ENCODE measurements at places on chromosomes 2 and 18.
A peak's percentile ranks its signal among the peaks of the same experiment; 100 is the strongest.

GRCh38 chr2:3504741-3505140, 14.6 kb downstream of the ADI1 start:
- DNase-seq: peak; percentile 24

DNA sequence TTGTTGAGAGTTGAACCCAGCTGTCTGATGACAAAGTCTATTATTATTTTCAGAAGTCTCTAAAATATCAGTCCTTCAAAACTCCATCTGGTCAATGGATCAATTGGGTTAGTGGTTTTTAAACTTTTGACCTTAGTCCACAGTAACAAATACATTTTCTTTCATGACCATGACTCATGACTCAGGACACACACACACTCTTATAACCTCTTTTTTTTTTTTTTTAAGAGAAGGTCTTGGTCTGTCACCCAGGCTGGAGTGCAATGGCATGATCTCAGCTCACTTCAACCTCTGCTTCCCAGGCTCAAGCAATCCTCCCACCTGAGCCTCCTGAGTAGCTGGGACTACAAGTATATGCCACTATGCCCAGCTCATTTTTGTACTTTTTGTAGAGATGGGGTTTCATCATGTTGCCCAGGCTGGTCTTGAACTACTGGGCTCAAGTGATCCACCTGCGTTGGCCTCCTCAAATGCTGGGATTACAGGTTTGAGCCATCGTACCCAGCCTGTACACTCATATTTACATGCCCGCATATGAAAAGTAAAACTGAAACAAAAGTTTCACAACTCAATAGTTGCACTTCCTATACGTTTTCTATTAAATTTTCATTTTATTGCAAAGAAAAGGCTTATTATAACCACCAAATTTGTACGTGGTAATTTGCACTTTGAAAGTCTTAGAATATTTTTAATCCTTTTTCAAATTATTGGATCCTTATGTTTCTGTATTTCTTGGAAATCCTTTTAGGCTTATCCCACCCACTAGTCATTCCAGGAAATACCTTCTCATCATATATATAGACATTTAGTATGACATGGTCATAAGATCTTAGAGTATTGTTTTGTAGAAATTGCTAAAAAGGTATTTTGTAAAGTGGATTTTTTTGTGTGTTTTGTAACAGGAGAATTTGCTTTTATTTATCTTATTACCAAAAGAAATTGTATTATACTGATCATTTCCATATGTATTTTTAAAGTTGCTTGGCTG, 199.0 kb downstream of the LPIN1 start:
- no peak for DNase-seq

DNA sequence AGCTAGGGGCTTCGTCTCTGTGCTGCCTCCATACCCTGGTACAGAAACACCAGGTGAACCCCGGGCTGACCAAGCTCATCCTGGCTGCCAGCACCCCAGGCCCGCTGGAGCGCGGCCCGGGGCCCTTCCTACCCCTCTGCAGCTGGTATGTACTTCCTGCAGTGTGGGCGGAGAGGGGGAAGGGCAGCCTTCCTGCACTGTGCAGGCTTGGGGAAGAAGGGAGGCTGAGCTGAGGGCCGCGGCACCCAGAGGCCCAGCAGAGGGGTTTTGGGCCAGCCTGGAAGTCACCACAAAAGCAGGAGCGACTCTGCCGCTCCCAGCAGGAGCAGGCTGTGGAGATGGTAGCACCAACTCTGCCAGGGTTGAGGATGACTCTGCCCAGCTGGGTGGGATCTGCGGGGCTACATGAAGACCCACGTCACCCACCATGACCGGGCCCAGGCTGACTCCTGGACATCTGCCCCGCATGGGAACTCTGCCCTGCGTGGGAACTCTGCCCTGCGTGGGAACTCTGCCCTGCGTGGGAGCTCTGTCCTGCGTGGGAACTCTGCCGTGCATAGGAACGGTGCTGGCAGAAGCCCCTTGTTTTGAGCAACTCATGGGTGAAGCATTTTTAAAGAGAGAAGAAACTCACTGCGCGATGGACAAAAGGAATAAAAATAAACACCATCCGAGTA, 273.3 kb downstream of the NDUFA10 start:
- DNase-seq: no peak

GRCh38 chr2:237863689-237864443, 4.4 kb downstream of the RAMP1 start:
- no peak for DNase-seq

DNA sequence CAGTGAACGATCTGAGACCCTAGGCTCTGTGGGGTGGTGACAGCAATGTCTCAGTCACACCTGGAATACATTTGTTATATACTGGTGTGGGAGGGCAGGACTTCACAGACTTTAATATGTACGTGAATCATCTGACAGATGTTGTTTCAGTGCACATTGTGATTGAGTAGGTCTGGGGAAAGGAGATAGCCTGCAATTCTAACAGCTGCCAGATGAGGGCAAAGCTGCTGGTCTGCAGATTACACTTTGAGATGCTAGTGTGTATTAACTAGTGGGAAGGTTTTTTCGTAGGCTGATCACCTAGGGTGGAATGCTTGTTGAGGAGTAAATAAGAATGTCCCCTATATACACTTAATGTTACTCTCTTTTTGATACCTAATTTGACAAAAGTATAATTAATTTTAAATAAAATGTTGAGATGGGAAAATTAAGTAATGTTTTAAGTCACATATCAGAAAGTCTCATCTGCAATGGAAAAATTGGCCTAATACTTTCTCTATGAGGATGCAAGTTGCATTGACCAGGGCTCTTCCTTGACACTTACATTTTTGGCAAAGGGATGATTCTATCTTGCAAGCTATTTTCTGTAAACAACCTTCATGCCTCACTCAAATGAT, 496.9 kb upstream of the HNMT start:
- peak; percentile 27 for DNase-seq

GRCh38 chr2:64730551-64731262, 77.0 kb upstream of the SERTAD2 start:
- peak; percentile 91 for DNase-seq

- no peak for DNase-seq
Measured at GRCh38 chr2:162390801-162391200, 46.9 kb downstream of the GCA start.

GRCh38 chr18:36284671-36285295, 12.7 kb upstream of the FHOD3 start:
- DNase-seq: peak; percentile 29

GRCh38 chr18:69808399-69808798, 139.3 kb downstream of the CD226 start:
- DNase-seq: no peak

GRCh38 chr2:227612546-227613271, 1.9 kb downstream of the SCYGR3 start:
- peak; percentile 33 for DNase-seq

DNA sequence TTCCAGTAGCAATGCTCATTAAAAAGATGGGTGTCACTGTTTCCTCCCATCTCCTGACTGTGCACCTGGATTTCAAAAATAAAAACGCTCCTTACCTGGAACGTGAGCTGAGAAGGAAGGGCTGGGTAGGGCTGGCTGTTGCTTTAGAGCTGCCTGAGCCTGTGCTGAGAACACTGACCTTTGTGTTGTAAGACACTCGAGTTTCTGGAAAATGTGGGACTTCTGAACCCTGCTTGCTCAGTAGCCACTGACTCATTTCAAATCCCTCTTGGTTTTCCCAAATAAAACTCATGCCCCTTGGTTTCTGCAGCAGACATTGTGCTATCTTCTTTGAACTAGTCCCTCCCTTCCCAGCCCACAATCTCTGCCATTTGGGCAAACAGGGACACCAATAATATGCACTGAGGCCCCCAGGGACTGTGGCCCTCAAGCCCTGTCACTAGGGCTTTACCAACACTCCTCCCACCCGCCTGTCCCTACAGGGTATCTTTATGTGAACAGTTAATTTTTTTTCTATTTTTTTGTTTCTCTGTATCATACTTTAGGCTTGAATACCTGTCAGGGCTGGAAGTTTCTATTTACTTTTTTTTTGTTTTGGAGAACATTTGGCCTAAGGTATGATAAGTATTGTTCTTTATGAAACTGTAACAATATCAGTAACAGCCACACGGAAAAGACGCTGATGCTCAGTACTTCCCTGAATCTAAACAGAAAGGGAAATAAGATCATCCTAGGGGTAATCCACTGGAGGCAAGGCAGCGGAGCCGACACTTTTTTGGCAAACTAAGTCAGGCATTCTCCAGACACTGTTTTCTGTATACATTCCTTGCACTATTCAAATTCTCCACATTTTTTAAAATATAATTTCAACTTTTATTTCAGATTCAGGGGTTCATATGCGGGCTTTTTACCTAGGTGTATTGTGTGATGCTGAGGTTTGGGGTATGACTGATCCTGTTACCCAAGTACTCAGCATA, 280.2 kb downstream of the STK39 start:
- no peak for DNase-seq

DNA sequence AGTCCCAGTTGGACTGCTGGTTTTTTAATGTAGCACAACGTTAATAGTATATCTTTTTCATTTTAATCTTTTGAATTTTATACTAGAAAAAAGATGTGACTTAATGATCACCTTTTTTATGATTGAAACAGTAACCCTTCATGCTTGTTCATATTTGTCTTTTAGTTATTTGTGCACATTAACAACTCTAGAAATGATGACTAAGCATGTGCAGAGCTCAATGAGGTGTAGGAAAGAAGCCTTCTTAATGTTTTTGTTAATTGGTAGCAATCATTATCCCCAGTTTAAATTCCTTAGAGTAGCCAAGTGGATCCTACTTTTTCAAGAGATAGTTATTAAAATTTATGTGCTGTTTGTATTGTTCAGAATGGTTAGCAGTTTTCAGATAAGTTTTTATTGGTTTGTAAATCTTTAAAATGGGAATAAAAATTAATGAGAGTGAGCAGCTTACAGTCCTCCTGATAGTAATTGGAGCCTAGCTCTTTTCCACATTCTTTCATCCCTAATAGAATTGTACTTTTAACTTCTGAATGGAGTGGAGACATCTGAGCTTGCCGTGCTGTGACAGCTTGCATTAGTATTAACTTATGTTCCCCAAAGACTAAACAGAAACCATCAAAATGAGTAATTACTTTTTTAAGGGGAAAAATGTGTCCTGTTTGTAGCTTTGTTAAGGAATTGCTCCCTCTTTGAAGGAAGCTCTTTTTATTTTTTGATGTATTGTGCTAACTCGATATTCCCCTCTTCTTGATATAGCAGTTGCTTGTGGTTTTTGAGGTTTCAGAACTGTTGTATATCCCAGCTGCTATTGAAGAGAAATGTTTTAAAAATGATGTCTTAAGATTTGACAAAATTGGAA, 17.3 kb downstream of the PIK3C3 start:
- no peak for DNase-seq

GRCh38 chr2:26696351-26696816, 3.9 kb downstream of the KCNK3 start:
- no peak for DNase-seq

GRCh38 chr2:95309599-95309998, 12.5 kb downstream of the KCNIP3 start:
- no peak for DNase-seq

DNA sequence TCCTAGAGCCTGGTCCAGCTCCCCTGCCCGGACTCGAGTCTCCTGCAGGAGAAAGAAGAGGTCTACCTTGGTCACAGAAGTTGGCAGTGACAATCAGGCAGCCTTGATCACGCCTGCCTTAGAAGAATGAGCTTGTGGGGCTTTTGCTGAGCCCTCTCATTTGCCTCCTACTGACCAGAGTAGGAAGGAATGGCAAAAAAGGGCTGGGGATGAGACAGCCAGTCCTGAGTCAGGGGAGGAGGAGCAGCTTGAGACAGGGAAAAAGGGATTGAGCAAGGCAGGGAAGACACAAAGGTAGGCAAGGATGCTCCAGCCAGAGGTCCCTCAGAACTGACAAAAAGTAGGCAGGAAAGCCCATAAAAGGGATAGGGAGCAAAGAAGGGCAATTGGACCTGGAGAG, 6.0 kb downstream of the WDR54 start:
- DNase-seq: no peak

DNA sequence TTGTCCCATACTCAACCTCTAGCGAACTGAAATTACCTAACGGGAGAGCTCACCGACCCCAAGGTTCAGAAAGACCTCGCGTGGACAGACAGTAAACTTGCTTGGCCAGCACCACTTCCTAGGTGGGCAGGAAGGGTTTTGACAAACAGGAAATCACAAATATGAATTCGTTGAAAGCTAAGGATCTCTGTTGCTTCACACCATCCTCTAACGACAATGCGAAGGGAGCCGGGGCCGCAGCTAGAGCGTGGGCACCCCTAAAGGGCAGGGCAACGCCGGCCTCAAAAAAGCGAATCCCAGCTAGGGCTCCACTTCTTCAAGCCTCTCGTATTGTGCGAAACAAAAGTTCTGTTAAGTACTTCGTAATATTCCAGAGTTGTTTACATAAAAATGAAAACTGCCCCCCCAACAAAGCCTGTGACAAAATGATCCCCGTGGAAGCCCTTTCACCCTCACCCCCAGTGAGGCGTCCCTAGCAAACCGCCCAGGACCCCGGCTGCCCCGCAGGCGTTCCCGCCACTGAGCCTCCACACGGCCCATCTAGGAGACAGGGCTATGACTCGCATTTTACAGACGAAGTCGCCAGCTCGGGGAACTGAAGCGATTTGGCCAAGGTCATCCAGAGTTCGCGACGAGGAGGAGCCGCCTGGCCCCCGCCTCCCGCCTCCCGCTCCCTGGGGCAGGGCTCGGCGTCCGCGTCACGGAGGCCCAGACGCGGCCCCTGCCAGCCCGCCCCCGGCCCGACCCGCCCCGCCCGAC, 548 bp downstream of the KANSL3 start:
- DNase-seq: peak; percentile 66

DNA sequence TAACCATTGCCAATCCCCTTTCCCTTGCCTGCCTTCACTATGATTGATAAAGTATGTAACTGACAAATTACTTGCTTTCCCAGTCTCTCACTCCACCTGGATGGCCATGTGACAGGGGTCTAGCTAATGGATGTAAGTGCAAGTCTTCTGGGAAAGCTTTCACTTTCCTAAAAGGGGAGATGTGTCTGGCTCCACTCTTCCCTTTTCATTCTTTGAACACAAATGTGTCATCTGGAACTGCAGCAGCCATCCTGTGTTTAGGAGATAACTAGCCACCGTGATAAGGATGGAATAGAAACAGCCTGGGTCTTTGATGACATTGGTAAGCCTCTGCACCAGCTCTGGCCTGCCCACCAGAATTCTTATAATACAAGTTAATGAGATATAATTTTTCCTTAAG, 38.2 kb downstream of the SNRPD1 start:
- DNase-seq: no peak

DNA sequence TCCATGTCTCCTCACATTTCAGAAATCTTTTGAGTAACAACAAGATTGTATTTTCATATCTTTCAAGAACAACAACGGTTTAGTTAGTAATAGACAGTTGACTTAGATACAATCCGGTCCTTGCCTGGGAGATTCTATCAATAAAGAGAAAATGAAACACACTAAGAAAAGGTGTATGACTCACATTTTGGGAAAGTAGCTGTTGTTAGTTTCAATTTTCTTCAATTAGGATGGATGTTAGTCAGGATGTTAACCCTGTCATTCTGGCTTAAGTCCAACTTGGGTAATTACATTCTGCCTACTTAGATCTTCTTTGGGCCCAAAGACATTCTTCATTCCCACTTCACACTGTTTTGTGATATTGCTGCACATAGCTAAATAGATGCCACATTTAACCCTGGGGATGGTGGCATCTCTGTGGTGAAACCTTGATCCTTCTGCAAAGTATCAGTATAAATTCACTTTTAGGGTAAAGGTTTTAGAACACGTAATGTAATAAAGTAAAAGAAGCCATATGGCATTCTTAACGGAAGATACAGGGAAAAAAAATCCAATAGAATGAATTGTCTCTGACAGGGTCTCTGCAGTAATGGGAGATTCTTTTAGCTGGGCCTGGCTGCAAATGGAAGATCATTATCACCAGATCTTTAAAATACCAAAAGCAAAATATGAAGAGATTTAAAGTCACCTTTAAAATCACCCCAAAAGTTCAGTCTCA, 365.5 kb downstream of the FIGN start:
- no peak for DNase-seq

GRCh38 chr2:128520791-128521190, 202.1 kb upstream of the HS6ST1 start:
- no peak for DNase-seq

Measured in NCI-H510A (cell line).